ENCODE measurements at places on chromosomes 7 and 10. TPM values are rescaled to one million over a fixed set of nuclear protein-coding genes. Genes with fewer than 3 reads are reported as not detected.

DNA sequence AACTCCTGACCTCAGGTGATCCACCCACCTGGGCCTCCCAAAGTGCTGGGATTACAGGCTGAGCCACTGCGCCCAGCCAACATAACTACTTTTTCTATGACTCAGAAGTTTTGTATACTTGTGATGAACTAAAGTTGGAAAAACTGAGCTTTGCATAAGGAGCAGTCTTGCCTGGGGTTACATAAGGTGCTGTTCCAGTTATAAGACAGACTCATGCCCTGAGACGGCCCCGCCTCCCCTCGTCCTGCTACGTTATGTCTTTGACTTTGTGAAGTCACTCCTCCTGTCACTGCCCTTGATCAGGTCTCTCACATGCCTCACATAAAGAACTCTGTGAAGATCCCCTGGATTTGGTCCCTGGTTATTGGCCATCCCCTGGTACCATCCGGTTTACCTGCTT lies 40.4 kb upstream of the OPN4 start:
- no peak for DNase-seq

DNA sequence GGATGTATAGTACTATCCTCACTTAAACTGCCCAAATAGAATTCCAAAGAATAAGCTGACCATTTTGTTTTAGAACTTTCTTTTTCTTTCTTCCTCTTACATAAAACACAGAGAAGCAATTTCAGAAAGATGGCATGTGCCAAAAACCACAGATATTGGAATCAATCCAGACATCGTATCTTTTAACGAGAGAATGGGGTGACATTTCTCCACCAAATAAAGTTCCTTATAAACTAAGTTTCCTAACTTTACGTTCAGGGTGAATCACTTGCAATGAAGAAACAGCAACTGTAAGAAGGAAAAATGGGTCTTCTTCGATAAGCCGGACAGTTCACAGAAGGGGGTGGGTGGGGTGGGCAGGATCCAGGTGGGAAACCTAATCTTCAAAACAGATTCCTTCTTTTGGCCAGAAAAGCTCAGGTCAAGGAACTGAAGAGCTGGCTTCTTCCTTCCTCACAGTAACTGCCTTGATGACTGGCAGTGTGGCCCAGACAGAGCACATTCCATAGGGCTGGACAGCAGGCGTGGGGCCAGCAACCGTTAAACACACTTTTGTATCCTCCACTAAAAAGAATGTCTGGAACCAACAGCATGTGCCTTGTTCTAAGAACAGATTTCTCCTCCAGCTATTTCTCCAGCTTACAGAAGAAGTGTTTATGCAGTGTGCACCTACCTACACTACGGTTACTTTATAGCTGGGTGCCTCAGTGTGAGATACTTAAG lies 31.5 kb downstream of the CREB3L2 start:
- no peak for DNase-seq

- DNase-seq: peak; percentile 29
Observed at GRCh38 chr10:8588135-8588534, 533.6 kb downstream of the GATA3 start.

- no peak for DNase-seq
Observed at GRCh38 chr7:91416155-91416865, 152.1 kb downstream of the FZD1 start.

GRCh38 chr7:150958062-150958552 lies 20.0 kb downstream of the KCNH2 start:
- DNase-seq: no peak

Gene PILRA
- 9.8 TPM for total RNA-seq

Gene ZNF862
- total RNA-seq: 16.6 TPM

Gene CDHR1
- total RNA-seq: 0.33 TPM

Data from activated CD4-positive, alpha-beta T cell treated with anti-CD3 and anti-CD28 coated beads, Interleukin-2, amount 10 ng/mL, durations not matched to agents 24 days and 14 days (primary cell).